PC-3 (cell line): ENCODE measurements at places on chromosomes 13 and 19.

- no peak for DNase-seq
These were observed 182.4 kb downstream of the RAP2A start for GRCh38 chr13:97616385-97616784.

DNA sequence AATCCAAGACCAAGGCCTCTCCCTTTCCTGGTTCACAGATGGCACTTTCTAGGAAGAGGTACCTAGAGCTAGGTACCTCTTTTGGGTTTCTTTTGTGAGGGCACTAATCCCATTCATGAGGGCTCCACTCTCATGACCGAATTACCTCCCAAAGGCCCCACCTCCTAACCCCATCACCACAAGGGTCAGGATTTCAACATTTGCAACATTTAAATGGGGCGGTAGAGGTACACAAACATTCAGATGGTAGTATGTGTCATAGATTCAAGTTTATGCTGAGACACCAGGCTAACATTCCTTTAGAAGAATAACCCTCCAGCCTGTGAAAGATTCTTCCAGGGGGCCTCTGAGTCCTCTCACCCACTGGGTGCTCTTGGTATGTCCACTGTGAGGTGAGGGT, 116.3 kb downstream of the FOXO1 start:
- DNase-seq = no peak

GRCh38 chr19:38606131-38606530, 11.6 kb downstream of the MAP4K1 start:
- no peak for DNase-seq

- no peak for DNase-seq
These were observed 2.8 kb upstream of the USF2 start for GRCh38 chr19:35265900-35266519.

- DNase-seq = no peak
These were observed 109.6 kb downstream of the ZAR1L start for GRCh38 chr13:32205431-32206096.
